ENCODE measurements at places on chromosomes 1 and 21. TPM values are rescaled to one million over a fixed set of nuclear protein-coding genes. Genes with fewer than 3 reads are reported as not detected.

- H3K27me3 ChIP-seq, result no peaks in the 10 kb centered on the region
- DNase-seq, result no peak
- peak overlapping the region; percentile 99 for H3K27ac ChIP-seq
- H3K4me3 ChIP-seq, result peak overlapping the region; percentile 88
Measured at GRCh38 chr1:32178380-32179192, 889 bp upstream of the TXLNA start.

DNA sequence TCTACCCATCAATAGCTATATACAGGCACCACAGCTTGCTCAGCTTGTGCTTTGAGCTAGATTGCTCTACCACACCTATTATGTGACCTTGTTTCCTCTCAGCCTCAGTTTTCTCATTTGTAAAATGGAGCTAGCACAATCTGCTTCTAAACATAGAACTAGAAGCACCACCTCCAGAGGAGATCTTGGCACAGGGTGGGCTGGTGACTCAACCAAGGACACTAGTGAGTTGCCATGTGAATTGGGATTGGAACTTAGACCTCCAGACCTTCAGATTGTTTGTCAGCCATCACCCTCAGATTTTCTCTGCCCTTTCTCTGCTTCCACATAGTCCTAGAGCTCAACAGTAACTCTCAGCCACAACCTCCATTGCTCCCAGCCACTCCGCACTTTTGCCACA lies 3.0 kb upstream of the MACO1 start:
- no peaks in the 10 kb centered on the region for H3K36me3 ChIP-seq
- H3K27me3 ChIP-seq, result no peaks in the 10 kb centered on the region
- H3K4me3 ChIP-seq, result no peak overlapping the region
- H3K4me1 ChIP-seq, result peaks cover 13% of the 10 kb centered on the region
- DNase-seq, result no peak
- H3K27ac ChIP-seq, result no peak overlapping the region

DNA sequence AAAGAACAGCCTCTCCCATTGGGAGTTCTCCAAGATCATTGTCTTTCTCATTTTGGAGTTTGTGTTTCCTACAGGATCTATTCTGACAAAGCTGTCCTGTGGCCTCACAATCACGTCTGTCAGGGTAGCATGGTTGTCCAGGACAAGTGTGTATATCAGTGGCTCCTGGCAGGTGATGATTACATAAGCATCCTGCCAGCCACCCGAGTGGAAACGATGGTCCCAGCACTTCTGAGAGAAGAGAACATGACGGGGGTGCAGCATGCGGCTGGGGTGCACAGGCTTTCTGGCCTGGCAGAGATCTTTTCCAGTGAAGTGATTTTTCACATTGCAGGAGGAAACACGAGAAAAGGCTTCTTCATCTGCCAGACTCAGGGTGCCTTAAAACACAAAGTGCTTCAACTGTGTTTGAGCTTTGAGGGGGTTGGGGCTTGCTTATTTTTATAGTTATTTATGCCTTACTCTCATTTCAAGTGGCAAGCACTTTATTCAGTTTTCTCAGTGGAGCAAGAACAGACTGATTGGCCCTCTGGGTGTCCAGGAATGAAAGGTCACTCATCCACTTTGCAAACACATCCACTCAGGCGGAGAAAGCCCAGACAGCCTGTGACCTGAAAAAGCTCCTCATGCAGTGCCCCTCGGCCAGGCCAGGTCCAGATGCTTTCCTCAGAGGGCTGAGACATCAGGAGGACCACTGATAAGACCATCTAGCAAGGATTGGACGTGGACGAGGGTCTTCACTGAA lies 186.0 kb downstream of the DUSP10 start:
- H3K27ac ChIP-seq, result no peak overlapping the region
- DNase-seq, result no peak
- H3K27me3 ChIP-seq, result peaks cover 3% of the 10 kb centered on the region
- no peaks in the 10 kb centered on the region for H3K4me1 ChIP-seq
- H3K36me3 ChIP-seq, result no peaks in the 10 kb centered on the region

GRCh38 chr1:47637111-47637685 lies 199.4 kb downstream of the FOXD2 start:
- H3K27ac ChIP-seq, result no peak overlapping the region
- no peaks in the 10 kb centered on the region for H3K4me1 ChIP-seq
- H3K27me3 ChIP-seq, result peaks cover 27% of the 10 kb centered on the region
- no peaks in the 10 kb centered on the region for H3K36me3 ChIP-seq

DNA sequence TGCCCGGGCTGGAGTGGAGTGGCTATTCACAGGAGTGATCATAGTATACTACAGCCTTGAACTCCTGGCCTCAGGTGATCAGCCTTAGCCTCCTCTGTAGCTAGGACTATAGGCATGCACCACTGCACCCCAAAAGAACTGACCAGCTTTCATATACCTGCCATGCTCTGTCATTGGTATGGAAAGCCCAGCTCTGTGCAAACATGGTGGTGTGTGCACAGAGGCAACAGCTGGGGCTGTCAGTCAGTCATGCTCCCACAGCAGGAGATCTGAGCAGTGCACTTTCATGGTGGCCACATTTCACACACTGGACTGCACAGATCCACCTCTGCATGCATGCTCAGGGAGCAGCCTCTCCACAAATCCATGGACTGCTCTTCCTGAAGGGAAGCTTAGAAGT lies 8.8 kb upstream of the JAK1 start:
- H3K27ac ChIP-seq, result no peak overlapping the region
- no peak overlapping the region for H3K4me3 ChIP-seq
- H3K36me3 ChIP-seq, result no peaks in the 10 kb centered on the region
- peaks cover 11% of the 10 kb centered on the region for H3K4me1 ChIP-seq

DNA sequence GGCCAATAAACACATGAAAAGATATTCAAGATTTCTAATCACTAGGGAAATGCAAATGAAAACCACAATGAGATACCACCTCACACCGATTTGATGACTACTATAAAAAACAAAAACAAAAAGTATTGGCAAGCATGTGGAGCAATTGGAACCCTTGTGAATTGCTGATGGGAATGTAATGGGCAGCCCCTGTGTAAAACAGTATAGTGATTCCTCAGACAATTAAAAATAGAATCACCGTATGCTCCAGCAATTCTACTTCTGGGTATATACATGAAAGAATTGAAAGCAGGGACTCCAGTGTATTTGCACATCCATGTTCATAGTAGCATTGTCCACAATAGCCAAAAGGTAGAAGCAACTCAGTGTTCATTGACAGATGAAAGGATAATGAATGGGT lies 12.9 kb upstream of the C1orf115 start:
- H3K36me3 ChIP-seq, result no peaks in the 10 kb centered on the region
- no peak overlapping the region for H3K4me3 ChIP-seq
- no peak for DNase-seq
- H3K27me3 ChIP-seq, result peaks cover 14% of the 10 kb centered on the region
- no peaks in the 10 kb centered on the region for H3K4me1 ChIP-seq

The GSTM4 gene
- 25.1 TPM for total RNA-seq
